BJ (cell line): ENCODE measurements at places on chromosomes 3 and 15.
A peak's percentile ranks its signal among the peaks of the same experiment; 100 is the strongest.

GRCh38 chr3:155553780-155554179, 191.1 kb downstream of the PLCH1 start:
- DNase-seq: no peak

- DNase-seq: no peak
Measured at GRCh38 chr15:39579487-39580116, 1.3 kb upstream of the THBS1 start.

DNA sequence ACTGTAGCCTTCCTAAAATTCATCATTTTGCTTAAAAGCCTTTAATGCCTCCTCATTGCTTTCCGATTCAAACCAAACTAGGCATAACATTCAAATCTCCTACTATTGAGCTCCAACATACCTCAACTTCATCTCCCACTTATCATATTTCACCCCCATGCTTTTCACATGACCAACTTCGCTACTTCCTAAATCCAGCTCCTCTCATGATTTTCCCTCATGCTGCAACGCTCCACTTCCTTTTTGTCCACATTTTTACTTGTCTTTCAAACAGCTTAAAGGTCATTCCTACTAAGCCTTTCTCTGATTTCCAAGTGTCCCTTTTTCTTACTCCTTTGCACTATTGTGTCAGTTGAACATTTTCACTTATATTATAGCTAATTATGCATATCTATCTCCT, 20.3 kb upstream of the ANXA2 start:
- DNase-seq: no peak

DNA sequence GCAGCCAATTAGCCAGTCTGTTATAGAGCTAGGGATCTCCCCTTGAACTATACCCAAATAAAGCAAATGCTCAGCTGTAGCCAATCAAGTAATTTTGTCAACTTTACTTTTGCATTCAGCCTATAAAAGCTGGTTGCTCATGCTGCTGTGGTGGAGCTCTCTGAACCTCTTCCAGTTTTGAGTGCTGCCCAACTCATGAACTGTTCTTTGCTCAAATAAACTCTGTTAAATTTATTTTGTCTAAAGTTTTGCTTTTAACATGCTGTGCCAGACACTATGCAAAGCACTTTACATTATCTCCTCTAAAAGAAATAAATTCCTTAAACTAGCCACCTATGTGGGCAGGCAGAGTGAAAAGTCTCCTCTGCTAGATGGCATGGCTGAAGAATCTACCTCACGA, 51.6 kb upstream of the PXYLP1 start:
- DNase-seq: no peak

- no peak for DNase-seq
Measured at GRCh38 chr15:86235667-86236066, 156.0 kb downstream of the AGBL1 start.

- DNase-seq: peak; percentile 68
Measured at GRCh38 chr3:64104691-64105111, 81.4 kb upstream of the PSMD6 start.

- DNase-seq: no peak
Measured at GRCh38 chr3:107796791-107797190, 274.0 kb downstream of the BBX start.

DNA sequence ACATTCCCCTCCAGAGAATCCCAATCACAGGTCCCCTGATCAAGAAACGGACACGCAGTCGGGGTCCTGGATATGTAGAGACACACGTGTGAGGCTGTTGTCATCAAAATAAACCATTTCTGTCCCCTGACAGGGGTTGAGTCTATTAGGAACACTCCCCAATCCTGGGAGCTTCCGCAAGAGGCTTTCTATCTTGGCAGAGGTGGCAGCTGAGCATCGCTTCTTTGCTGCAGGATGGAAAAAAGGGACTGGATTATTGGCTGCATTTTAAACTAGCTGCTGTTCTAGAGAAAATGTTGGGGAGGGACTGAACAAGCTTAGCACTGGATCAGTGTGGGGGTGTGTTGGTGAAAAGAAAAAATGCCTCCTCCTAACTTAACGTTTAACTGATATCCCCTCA, 2.5 kb upstream of the CNTN4 start:
- DNase-seq: no peak

GRCh38 chr15:29538044-29538443, 268.4 kb upstream of the NSMCE3 start:
- DNase-seq: no peak

- DNase-seq: no peak
Measured at GRCh38 chr3:140187028-140187427, 252.0 kb downstream of the CLSTN2 start.

DNA sequence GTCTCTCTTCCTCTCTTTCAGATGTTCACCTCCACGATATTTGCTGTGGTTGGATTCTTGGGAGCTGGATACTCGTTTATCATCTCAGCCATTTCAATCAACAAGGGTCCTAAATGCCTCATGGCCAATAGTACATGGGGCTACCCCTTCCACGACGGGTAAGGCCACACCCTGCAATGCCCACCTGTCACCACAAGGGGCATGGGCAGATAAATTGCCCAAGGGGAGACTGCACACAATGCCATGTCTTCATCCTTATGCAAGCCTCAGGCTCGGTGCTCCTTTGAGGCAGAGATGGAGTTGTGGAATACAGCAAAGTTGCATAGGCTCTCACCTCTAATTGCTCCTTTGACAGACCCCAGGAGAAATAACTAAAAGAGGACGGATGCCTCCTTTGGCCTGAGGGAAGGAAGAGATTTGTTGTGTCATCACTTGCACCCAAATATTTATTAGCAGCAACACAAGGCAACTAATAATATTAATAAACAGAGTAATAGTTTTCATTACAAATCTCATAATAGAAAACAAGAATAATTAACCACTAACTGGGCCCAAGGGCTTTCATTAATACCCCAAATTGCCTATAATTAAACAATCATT, 13.2 kb downstream of the TM4SF4 start:
- no peak for DNase-seq

DNA sequence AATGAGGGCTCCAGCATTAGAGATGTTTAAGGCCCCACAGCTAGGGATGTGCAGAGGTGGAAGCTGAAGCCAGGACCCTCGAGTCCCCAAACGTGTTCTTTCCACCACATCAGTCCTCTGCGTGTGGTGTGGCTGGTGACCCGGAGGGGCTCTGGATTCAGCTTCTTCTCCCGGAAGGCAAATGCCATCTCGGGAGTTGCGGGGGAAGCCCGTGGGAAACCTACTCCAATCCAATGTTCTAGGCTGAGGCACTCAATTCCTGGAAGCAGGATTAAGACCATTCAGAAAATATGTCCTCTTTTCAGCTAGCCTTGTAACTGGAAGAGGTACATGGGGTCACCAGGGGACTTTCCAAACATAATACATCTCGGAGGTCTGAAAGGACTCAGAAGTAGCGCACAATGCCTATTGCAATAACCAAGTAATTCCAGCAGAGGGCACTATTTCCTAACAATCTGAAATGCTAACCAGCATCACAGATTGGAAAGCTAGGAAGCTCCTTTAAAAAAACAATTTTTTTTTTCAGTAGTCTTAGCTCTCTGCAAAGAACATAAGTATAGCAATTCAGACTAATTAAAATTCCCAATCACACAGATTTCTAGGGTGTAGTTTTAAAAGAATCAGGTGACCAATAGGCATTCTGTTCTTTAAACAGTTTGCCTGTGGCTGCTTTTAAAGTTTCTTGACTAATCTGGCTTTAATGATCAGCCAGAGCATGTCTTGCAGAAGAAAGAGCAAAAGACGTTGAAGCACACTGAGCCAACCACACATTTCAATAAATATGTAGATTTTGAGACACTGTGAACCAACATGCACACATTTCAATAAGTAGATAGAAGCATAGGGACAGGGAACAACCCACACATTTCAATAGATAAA, 36.1 kb downstream of the BNC1 start:
- peak; percentile 8 for DNase-seq

- no peak for DNase-seq
Measured at GRCh38 chr3:121228971-121229370, 316.8 kb downstream of the POLQ start.

- DNase-seq: no peak
Measured at GRCh38 chr15:64530472-64530871, 70.1 kb downstream of the ZNF609 start.

GRCh38 chr3:78754066-78754743, 1013.6 kb downstream of the ROBO1 start:
- DNase-seq: no peak

GRCh38 chr3:168495270-168495669, 399.5 kb upstream of the GOLIM4 start:
- DNase-seq: no peak

DNA sequence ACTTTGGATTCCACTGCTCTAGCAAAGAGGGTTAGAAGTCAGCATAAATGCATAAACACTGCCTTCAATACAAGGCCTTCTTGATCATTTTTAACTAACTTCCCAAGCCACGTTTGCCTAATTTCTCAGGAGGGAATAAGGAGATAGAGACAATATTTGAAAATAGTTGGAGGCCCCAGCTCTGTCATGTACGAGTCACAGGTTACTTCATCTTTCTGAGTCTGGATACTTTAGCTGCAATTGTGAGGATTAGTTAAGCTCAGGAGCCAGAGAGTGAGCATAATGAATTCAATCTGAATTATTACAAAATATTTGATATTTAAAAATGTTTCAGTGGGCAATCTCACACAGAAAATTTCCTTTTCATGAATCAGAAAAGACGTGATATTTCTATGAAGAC, 298.9 kb downstream of the SHOX2 start:
- no peak for DNase-seq
